Esophagus muscularis mucosa (tissue), 4 donors: ENCODE measurements at places on chromosomes 1 and 21.

- no peak for DNase-seq
Observed at GRCh38 chr1:147800804-147801203, 40.4 kb upstream of the GJA5 start.

- DNase-seq: no peak
Observed at GRCh38 chr1:183388735-183389134, 29.4 kb downstream of the NMNAT2 start.

- DNase-seq: no peak
Observed at GRCh38 chr1:198304431-198304830, 147.6 kb downstream of the NEK7 start.

DNA sequence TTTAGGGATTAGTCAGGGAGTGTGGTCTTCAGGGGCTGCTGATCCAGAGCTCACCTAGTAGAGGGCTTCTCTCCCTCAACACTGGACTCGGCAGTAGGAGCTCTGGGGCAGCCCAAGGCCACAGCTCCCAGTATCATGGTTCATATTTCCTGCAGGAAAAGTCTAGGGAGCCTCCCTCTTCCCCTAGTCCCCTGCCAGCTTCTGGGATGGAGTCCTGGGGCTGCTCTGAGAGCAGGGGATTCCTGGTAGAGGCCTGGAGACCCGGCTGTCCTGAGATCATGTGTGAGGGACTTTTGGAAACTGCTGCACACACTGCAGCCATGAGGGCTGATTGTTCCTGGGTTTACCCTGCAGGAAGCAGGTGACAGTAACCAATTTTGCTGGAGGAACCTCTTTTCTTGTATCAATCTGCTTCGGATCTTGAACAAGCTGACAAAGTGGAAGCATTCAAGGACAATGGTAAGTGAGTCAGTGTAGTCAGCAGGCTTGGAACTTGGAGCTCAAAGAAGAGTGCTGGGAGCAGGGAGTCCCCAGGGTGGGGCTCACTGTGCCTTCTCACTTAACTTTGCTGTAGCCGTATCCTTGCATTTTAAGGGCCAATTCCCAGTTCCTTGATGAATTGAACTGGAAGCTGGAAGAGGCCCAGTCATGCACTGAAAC, 16.3 kb downstream of the STRIP1 start:
- no peak for DNase-seq

DNA sequence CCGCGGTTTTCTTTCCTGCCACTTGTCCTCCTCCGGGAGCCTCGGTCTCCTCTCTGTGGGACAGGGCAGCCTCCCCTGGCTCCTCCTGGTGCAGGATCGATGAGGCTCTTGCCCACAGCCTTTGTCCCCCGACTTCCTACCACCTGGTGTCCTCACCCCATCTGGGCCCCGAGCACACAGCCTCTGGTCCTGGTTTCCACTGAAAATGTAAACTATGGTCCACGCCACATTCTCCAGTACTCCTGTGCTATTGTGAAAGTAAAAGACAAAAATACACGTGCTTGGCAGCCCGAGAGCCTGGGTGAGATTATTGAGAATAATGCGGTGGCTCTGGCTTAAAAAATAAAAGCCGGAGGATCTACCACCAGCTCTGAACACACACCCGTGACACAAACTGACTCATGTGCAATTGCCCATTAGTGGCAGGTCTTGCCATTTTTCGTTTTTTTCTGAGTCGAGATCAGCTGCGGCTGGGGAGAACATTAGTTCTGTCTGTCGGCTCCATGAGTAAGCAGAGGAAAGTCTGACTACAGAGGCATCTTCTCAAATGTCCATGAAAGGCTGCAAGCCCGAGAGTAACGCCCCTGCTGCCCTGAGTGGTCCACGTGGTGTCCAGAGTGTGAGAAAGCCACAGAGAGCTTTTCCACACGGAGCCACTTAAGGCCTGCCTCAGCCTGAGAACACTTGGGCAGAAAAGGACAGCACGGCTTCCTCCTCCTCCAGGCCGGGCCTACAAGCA, 5.7 kb upstream of the COL6A2 start:
- DNase-seq: peak; percentile 94

GRCh38 chr1:1573843-1574720, 581 bp downstream of the SSU72 start:
- no peak for DNase-seq

DNA sequence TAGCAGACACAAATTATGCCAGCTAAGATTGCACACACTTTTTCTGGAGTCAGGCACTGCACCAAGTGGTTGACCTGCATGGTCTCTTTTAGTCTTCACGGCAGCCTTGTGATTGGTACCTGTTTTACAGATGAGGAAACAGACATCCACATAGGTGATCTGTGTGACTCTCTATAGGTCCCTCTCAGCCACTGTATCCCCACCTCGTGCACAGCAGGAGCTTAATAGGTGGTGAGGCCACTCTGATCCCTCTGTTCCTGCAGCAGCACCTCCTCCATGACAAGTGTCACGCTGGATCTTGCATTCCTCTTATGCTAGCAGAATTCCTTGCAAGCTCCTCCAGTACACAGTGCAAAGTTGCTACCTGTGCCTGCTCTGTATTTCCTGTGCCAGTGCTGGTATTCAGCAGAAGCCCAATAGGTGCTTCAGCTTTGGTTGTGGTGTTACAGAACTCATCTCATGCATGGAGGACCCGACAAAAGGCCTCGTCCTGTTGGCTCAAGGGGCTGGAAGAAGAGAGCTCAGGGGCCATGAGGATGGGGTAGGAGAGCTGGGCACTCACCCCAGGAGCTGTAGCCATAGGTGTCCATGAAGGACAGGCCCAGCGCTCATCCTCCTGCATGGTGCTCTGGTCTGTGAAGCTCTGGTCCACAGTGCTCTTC, 546.7 kb downstream of the PTPRU start:
- DNase-seq: peak; percentile 86

DNA sequence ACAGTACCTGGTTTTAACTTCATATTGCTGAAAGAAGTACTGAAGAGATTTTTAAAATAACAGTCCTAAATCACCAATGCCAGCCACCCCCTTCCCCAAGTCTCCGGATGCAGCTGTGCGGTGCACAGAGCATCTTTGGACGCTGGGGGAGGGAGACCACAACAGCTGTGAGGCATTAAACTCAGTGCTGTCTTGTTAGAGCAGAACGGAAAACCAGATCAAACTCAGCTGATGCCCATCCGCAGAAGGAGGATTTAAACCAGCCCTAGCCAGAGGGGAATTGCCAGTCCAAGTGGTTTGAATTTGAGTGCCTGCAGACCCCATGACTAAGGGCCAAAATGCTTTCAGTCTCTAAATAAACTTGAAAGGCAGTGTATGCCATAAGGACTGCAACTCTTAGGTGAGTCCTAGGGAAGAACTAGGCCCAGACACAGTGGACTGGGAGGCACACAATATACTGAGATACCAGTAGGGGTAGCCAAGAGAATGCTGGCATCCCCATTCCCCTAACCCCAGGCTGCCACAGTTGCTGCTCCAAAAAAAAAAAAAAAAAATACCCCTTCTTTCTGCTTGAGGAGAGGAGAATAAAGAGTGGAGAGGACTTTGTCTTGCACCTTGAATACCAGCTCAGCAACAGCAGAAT, 576.2 kb downstream of the NEGR1 start:
- no peak for DNase-seq

DNA sequence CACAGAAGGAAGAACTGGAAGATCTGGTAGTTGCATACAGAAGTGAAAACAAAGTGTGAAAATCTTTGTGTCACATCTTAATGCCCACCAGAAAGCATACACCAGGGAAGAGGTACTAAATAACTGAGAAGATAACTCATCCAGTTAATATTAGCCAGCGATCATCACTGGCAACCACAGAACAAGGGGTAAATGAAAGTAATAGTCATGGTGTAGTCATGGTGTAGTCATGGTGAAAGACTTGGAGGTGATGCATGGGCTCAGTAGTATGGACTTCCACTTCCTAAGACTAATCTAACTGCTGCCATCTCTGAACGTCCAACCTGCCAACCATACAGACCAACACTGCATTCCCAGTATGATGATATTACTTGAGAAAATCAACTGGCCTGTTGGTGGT, 481.2 kb upstream of the NR5A2 start:
- DNase-seq: no peak

DNA sequence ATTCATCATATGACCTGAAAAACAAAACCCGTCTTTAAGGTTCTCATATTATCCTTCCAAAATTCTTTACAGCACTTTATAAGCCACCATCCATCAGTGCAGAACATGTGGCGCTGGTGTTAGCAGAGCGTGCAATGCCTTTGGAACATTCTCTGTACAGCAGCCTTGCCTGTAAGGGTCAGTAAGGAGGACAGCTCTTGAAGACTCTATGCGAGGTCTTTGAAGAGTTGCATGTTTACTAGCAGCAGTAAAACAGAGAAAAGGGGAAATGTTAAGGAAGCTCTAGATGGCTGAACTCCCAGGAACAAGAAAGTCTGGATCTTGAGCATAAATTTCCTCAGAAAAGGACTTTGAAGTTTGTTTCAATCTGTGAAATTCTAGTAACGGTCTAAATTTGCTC, 365.6 kb downstream of the DUSP10 start:
- no peak for DNase-seq

DNA sequence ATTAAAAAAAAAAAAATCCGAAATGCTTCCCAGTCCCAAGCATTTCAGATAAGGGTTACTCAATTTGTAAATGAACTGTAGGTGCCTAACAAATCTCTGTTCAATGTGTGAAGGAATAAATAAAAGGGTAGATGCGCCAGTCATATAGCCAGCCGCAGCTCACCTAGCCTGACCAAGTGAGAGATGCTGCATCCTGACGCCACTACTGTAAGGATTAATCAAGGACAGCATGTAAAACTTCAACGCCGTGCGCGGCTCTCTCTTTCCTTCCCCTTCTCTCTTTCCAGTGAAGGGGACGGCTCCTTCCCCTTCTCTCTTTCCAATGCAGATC, 441 bp downstream of the PPT1 start:
- DNase-seq: no peak

DNA sequence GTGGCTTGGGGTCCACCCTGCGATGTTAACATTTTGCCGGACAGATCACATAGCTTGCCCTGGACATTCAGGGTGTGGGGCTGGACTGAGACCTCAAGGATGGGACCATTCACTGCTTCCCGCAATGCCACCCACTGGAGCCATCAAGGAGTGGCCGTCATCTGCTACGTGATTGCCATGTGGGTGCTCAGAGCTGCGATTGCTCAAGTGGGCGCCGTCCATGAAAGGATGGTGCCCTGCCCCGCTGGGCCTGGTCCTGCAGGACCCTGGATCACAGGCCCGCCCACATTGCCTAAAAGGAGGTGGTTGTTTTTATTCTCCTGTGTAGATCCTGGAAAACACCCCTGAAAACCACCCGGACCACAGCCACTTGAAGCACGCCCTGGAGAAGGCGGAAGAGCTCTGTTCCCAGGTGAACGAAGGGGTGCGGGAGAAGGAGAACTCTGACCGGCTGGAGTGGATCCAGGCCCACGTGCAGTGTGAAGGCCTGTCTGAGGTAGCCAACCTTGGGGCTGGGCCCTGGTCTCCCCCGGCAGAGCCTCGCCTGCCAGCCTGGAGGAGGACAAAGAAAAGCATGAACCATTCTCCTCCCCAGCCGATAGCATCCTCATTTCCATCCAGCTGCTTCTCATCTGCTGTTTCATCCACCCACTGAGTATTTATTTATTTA, 40.4 kb downstream of the ATP5PO start:
- DNase-seq: no peak

GRCh38 chr1:1080122-1080757, 6.1 kb upstream of the RNF223 start:
- DNase-seq: no peak

DNA sequence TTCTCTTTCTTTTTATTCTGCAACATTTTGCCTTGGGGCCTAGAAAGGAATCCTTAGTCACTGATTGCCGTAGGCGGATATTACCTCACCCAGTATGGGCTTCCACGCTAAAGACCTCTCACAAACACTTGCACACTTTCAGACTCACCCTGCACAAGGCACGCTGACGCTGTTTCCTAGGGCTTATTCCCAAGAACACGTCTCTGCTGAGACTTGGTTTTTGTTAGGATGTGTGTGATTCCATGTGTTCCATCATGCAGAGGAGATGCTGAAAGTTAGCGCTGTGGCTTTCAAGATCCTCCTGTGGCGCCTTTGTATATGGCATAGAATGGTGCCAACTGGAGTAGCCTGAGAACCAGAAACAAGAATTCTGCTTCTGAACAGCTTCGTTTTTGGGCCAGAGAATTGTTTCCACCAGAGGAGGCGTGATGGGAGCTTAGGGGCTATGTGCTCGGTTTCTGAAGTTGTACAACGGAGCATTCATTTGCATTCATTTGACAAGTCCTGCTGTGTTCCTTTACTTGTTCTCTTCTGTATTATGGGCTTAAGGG, 297.0 kb downstream of the DISC1 start:
- no peak for DNase-seq

- no peak for DNase-seq
Observed at GRCh38 chr21:38905328-38905727, 99.6 kb downstream of the ETS2 start.

DNA sequence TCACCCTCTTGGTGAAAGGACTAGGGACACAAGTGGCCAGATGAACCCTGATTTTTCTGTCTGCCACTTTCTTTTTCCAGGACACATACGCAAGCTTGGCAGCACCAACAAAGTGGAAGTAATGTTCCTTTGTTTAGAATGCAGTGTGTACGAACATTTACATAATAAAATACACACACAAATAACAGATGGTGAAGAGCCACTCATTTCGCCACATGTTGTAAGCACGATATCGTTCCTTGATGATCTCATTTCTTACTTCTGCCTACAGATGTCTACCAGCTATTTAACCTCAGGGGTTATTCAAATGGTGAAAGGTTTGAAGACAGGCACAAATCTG, 670.2 kb upstream of the CXADR start:
- no peak for DNase-seq

DNA sequence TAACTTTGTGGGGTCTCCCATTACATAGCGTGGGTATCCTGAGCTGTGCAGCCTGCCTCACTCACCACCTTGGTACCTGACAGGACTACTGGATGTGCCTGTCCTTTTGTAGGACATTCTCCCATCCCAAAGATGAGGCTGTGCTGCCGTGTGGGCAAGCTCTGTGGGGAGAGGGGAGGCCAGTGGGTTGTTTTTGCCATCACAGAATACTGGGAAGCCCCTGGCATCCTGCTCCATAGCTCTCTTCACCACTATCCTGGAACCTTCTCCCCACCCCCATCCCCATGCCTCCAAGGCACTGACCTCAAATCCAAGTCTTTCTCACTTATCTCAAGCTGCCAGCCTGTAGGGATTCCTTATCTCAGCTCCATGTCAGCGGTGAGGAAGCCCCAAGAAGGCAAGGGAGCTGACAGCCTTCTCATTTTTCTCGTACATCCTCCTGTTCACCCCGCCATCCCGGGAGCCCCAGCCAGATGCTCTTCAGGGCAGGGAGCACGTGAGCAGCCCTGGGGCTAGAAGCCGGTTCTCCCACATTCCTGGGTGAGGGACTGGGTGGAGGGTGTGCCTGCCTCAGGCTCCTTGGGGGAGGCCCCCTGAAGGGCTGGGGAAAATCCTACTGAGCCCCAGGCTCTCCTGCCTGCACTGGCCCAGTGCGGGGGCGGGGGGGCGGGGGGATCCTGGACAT, 2.4 kb upstream of the ELF3 start:
- no peak for DNase-seq
